ENCODE measurements at places on chromosomes 1 and 21. TPM values are rescaled to one million over a fixed set of nuclear protein-coding genes. Genes with fewer than 3 reads are reported as not detected.
A peak's percentile ranks its signal among the peaks of the same experiment; 100 is the strongest.

DNA sequence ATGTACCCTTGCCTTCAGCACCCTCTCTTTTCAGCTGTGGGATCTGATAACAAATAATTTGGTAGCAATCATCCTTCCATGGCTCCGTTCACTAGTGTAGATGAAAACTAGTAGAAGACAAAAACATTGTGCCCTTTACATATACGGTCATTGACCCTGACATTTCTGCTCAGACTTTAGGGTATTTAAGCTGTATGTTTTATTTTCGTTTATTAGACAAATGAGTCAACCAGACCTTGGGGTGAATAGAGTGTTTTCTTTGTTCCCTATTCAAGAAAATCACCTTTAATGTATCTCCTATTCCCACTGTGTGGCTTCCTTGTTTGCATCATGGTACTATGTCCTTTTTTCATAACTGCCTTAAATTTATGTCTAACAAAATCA, 187.3 kb downstream of the VAV3 start:
- H3K27me3 ChIP-seq, result no peaks in the 10 kb centered on the region
- DNase-seq, result no peak
- H3K36me3 ChIP-seq, result peaks cover under 1% of the 10 kb centered on the region
- no peak overlapping the region for H3K27ac ChIP-seq
- H3K4me3 ChIP-seq, result no peak overlapping the region
- H3K4me1 ChIP-seq, result peaks cover 5% of the 10 kb centered on the region

- no peak overlapping the region for H3K4me3 ChIP-seq
- H3K4me1 ChIP-seq, result no peaks in the 10 kb centered on the region
- DNase-seq, result no peak
- H3K27me3 ChIP-seq, result peaks cover 10% of the 10 kb centered on the region
These were observed 197.7 kb downstream of the CTH start for GRCh38 chr1:70608815-70609214.

INKA2 gene
- total RNA-seq, result 0.77 TPM

- peaks cover 18% of the 10 kb centered on the region for H3K4me1 ChIP-seq
- no peak for DNase-seq
- no peak overlapping the region for H3K27ac ChIP-seq
These were observed 3.2 kb downstream of the CITED4 start for GRCh38 chr1:40858856-40859416.

OR11L1 gene
- total RNA-seq, result not detected

DNA sequence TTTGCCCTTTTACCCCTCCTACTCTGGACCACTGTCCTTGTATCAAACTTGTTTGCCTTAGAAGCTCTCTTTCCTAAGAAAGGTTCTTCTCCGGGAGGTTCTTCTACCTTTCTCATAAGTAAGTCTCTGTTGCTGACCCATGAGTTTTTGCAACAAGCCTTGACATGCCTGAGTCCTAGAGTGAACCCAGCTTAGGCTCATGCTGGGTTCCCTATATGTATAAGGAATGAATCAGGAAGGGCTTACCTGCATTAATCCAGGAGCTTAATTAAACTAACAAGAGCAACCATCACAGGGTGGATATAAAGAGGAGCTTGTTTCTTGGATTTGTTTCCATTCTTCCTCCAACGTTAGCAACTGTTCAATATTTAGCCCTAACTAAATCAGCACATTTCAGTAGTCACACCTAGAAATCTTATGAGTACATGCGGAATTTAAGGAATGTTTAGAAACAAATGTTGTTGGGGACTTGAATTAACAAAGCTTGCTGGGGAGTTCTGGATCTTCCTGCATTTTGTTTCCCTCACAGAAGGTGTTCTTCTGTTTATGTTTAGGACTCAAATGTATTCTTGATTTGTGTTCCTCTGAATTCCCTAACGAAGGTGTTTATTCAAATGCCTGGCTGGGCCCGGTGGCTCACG, 64.3 kb upstream of the RAB3GAP2 start:
- DNase-seq, result no peak
- H3K4me3 ChIP-seq, result no peak overlapping the region
- no peak overlapping the region for H3K27ac ChIP-seq
- peaks cover 4% of the 10 kb centered on the region for H3K27me3 ChIP-seq
- H3K4me1 ChIP-seq, result no peaks in the 10 kb centered on the region

DNA sequence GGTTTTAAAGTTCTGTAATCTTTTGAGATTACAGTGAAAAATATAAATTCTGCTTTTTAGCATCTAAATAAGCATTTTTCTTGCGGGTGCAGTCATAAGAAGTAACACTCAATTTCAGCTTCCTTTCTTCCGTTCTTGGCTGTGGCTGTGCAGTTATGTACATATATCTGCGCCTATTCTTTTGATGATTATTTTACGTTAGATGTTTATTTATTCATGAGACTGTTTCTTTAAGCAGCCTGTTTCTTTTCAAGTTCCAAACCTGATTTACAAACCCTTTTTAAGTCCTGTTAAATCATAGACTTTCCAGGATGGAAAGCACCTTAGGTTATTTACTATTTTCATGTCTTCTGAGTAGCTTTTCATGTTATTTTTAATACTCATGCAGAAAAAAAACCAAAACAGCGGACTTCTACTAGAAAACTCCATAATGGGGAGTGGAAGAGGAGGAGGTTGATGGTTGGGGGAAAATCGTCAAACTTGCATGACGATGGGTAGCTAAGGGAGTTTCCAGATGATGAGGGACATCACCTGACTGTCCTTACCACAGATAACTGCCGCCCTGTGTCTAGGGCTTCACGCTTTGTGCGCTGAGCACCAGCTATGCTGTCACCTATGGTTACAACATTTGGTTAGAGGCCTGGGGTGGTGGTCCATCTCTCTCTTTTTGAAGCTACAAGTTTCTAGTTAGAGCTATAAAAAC, 2.6 kb downstream of the PRDM2 start:
- peak overlapping the region; percentile 94 for H3K27ac ChIP-seq
- DNase-seq, result peak; percentile 89
- H3K27me3 ChIP-seq, result no peaks in the 10 kb centered on the region
- H3K36me3 ChIP-seq, result peaks cover 8% of the 10 kb centered on the region
- H3K4me3 ChIP-seq, result peak overlapping the region; percentile 98

DNA sequence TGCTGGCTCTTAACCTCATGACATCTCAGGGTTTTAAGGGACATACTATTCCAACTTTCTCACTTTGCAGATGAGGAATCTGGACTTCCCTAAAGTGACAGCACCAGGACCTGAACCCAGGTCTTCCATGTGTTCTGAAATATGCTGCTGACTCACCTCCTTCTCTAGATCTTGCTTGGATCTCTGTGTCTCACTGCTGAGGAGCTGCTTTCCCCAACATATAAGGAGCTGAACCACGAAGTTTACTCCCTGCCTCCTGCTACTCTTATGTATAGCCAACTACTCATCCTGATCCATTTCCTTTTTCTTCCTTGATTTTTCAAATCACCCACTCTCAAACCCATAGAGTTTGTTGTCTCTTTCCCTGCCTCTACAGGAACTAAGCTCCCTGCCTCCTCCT, 38.2 kb downstream of the ALG14 start:
- no peak overlapping the region for H3K27ac ChIP-seq
- H3K27me3 ChIP-seq, result no peaks in the 10 kb centered on the region
- no peak overlapping the region for H3K4me3 ChIP-seq
- H3K36me3 ChIP-seq, result no peaks in the 10 kb centered on the region
- DNase-seq, result no peak
- H3K4me1 ChIP-seq, result no peaks in the 10 kb centered on the region

DNA sequence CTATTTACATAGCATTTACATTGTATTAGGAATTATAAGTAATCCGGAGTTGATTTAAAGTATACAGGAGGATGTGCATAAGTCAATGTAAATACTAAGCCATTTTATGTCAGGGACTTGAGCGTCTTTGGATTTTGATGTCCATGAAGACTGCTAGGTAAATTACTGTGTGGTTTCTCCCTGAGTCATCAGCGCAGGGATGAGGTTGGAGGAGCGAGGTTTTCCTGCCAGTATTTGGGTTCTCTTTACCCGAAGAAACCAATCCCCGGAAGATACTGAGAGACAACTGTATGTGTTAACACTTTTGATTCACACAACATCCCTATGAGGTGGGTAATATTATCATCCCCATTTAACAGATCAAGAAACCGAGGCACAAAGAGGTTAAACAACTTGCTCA, 29.3 kb downstream of the BATF3 start:
- no peak overlapping the region for H3K27ac ChIP-seq
- no peak for DNase-seq
- peaks cover 2% of the 10 kb centered on the region for H3K4me1 ChIP-seq
- H3K4me3 ChIP-seq, result no peak overlapping the region
- H3K36me3 ChIP-seq, result no peaks in the 10 kb centered on the region
- peaks cover 10% of the 10 kb centered on the region for H3K27me3 ChIP-seq

KIAA1614 gene
- total RNA-seq, result 0.33 TPM

ACAP3 gene
- 69.1 TPM for total RNA-seq

GRCh38 chr1:112686417-112686816, 12.0 kb downstream of the MOV10 start:
- no peak overlapping the region for H3K4me3 ChIP-seq
- no peak for DNase-seq
- peaks cover 7% of the 10 kb centered on the region for H3K36me3 ChIP-seq
- no peaks in the 10 kb centered on the region for H3K27me3 ChIP-seq
- H3K27ac ChIP-seq, result no peak overlapping the region

- peaks cover 7% of the 10 kb centered on the region for H3K4me1 ChIP-seq
- no peak overlapping the region for H3K4me3 ChIP-seq
- H3K36me3 ChIP-seq, result peaks cover 21% of the 10 kb centered on the region
- peak overlapping the region; percentile 55 for H3K27ac ChIP-seq
- no peaks in the 10 kb centered on the region for H3K27me3 ChIP-seq
These were observed 29.0 kb downstream of the PRMT2 start for GRCh38 chr21:46664316-46664995.

TMEM61 gene
- total RNA-seq, result not detected

CRNN gene
- not detected for total RNA-seq

SLAMF1 gene
- 9.8 TPM for total RNA-seq

DNA sequence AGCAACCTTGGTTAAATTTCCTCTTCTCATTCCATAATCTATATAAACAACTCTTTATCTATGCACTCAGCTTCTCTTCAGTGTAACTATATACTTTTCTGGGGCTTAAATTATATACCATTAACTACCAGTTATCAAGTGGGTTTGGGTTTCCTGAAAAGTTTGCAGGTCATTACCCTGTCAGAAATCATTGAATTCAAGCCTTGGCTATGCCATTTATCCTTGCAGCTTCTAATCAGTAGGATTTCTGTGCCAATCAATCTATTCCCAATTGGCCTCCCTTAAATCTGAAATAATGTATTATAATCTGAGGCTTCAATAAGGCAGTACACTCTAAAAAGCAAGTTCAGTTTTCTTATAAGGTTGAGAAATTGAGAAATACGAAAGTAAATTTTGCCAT, 466.5 kb downstream of the NCAM2 start:
- no peaks in the 10 kb centered on the region for H3K4me1 ChIP-seq
- no peaks in the 10 kb centered on the region for H3K36me3 ChIP-seq
- no peak for DNase-seq
- H3K27ac ChIP-seq, result no peak overlapping the region

DNA sequence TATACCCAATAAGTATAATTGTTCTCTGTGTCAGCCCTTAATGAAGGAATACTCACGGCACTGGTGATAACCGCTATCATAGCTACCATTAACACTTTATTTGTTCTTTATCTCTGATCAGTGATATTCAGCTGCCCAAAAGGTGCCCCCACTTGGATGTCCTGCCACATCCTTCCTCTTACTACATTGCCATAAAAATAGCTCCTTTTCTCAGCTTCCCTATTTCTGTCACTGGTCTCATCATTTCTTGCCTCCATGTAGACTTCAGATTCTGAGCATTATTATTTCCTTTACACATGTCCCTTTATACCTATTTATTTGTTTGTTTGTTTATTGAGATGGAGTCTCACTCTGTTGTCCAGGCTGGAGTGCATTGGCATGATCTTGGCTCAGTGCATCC, 2.7 kb upstream of the RAB29 start:
- H3K27ac ChIP-seq, result no peak overlapping the region
- no peaks in the 10 kb centered on the region for H3K27me3 ChIP-seq
- H3K4me3 ChIP-seq, result no peak overlapping the region
- DNase-seq, result no peak
- peaks cover 53% of the 10 kb centered on the region for H3K4me1 ChIP-seq
- no peaks in the 10 kb centered on the region for H3K36me3 ChIP-seq

DNA sequence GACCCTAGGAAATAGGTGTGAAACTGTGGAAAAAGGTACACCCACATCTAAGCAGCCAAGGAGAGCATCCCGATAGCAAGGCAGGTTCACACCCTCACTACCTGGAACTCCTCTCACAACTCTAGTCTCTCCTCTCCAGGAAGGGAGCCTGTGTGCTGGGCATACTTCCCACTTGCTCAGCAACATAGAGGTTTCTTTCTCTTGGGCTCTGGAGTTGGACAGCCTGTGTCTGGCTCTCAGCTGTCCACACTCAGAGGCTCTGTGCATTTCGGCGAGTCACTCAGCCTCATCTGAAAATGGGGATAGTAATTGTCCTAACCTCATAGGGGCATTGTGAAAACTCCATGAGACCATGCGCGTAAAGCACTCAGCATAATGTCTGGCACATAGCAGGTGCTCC, 29.6 kb upstream of the VWA5B1 start:
- H3K4me3 ChIP-seq, result no peak overlapping the region
- H3K27me3 ChIP-seq, result peaks cover 29% of the 10 kb centered on the region
- H3K36me3 ChIP-seq, result no peaks in the 10 kb centered on the region
- H3K4me1 ChIP-seq, result no peaks in the 10 kb centered on the region

DNA sequence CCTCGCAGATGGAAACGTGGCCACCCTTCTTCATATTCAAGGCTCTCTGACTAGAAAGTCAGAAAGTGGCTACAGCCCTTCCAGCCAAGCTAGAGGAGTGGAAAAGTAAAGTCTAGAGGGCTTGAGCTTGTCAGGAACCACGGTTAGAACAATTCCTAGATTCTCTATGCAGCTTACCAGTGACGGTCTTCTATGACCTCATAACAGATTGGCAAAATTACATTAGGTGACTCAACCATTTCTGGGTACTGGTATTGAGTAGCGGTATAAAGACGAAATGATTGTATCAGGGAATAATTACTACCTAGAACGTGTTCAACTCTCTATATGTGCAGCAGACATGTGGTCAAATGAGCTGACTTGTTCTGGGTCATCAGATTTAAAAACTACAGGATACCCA, 155.0 kb upstream of the RUNX1 start:
- DNase-seq, result no peak
- H3K27ac ChIP-seq, result no peak overlapping the region
- peaks cover 27% of the 10 kb centered on the region for H3K4me1 ChIP-seq
- no peak overlapping the region for H3K4me3 ChIP-seq
- no peaks in the 10 kb centered on the region for H3K27me3 ChIP-seq

DNA sequence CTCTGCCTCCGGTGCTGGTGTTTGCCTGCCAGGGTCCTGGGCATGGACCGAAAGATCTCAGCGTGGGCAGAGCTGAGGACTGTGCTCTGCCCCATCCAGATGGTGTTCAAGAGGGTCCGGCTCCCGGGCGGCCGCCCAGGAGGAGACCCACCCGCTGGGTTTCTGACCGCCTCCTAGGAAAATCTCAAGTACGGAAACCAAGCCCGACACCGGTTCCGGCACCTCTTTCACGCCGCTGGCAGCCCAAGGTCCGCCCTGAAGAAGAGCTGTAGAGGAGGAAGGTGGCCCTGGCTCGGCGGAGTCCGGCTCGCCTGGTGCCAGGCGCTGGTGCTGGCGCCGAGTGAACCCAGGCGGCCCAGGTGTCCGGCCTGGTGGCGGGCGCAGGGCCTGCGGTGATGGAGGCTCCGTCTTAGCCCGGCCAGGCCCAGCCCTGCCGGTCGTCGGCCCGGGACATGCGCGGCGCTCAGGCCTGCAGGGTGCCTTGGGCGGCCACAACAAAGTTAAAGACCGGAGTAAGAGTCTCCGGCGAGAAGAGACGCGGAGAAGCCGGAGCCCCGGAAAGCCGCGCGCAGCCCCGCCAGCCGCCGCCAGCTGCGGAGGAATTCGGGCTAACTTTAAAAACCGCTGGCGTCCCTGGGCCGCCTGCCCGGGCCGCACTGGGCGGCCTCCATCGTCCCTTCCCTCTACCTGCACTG, 1.5 kb downstream of the GRIK3 start:
- H3K27ac ChIP-seq, result no peak overlapping the region
- no peak for DNase-seq
